ENCODE measurements at places on chromosomes 5 and 9.

DNA sequence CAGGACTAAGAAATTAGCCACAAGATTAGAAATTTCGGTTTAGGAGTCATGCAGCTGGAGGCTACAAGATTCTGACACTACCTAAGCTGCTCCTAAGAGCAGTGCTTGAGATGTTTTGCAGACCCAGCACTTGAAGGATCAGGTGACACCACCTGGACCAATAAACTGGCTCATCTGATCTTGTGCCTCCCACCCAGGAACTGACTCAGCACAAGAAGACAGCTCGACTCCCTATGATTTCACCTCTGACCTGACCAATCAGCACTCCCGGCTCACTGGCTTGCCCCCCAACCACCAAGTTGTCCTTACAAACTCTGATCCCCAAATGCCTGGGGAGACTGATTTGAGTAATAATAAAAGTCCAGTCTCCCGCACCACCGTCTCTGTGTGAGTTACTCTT lies 170.4 kb downstream of the TTC39B start:
- DNase-seq = no peak

- peak; percentile 31 for DNase-seq
Observed at GRCh38 chr5:77129391-77129990, 42.4 kb upstream of the ZBED3 start.

GRCh38 chr5:168088410-168089173 lies 202.9 kb upstream of the WWC1 start:
- DNase-seq = no peak

GRCh38 chr5:14197056-14197455 lies 53.9 kb downstream of the TRIO start:
- no peak for DNase-seq

DNA sequence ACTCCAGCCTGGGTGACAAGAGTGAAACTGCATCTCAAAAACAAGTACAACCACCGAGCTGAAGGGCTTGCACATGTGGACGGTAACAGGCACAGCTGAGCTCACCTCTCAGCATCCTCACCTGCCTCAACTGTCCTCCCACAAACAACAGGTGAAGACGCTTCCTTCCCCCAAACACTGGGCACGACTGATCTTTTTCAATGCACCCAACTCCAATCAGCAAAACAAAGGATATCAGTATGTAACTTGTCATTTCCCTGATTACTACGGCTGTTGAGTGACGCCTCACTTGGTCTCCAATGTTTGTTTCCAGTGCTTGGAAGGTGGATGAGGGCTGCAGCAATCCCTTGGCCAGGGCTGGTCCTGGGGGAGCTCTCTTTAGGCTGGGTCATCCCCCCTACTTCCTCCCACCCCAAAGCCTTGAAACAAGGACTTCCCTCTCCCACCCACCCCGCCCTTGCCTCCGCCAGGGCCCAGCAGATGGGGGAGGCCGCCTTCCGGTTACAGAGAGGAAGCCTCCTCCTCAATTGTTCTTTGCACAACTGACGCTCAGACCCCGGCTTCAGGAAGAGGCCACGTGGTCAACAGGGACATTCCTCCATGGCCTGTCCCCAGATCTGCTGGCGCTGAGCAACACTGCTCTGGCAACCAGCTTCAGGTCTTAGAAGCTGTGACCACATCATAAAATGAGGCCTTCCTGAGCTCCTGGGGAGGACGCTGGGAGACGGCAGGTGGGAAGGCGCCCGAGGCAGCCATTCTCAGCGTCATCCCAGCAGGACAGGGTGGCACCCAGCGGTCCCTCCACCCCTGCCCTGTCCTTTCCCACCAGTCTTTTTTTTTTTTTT lies 5.9 kb downstream of the FAM78A start:
- peak; percentile 68 for DNase-seq

- no peak for DNase-seq
Observed at GRCh38 chr9:88425538-88425950, 37.3 kb downstream of the SPIN1 start.

DNA sequence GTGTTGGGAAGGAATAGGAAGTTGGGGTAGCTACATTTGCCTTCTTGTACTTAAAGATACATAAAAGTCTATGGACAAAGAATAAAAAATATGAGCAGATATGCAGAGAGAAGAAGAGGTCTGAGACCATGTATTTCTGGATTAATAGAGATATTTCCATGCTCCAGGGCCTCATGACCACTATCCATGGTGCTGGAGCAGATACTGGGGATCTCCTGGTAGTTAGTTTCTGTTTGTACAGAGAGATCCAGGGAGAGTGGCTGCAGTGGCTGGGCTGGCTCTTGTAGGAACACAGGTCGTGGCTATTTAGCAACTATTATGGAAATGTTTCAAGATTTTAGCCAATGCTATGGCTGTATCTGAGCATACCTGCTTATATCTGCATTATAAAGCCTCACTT lies 184.2 kb upstream of the TMEM161B start:
- DNase-seq = no peak

GRCh38 chr9:7105095-7105494 lies 347.3 kb downstream of the KDM4C start:
- DNase-seq = no peak

DNA sequence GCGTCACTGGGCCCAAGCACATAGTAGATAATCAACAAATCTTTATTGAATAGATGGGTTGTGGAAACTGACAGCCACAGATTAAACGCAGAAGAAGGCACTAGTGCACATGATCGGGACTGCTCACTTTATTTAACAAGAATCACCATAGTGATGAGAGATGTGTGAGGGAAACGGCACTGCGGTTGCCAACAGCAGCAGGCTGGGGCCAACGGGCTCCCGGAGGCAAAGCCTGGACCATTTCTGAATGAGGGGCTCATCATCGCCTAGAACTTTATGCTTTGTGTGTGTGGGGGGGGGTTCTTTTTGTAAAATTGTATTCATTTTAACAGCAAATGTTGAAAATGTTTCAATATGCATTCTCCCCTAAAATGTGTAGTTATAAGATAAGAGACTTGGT lies 61.9 kb upstream of the RUFY1 start:
- DNase-seq = no peak

GRCh38 chr9:92737216-92737606 lies 27.4 kb downstream of the BICD2 start:
- no peak for DNase-seq

DNA sequence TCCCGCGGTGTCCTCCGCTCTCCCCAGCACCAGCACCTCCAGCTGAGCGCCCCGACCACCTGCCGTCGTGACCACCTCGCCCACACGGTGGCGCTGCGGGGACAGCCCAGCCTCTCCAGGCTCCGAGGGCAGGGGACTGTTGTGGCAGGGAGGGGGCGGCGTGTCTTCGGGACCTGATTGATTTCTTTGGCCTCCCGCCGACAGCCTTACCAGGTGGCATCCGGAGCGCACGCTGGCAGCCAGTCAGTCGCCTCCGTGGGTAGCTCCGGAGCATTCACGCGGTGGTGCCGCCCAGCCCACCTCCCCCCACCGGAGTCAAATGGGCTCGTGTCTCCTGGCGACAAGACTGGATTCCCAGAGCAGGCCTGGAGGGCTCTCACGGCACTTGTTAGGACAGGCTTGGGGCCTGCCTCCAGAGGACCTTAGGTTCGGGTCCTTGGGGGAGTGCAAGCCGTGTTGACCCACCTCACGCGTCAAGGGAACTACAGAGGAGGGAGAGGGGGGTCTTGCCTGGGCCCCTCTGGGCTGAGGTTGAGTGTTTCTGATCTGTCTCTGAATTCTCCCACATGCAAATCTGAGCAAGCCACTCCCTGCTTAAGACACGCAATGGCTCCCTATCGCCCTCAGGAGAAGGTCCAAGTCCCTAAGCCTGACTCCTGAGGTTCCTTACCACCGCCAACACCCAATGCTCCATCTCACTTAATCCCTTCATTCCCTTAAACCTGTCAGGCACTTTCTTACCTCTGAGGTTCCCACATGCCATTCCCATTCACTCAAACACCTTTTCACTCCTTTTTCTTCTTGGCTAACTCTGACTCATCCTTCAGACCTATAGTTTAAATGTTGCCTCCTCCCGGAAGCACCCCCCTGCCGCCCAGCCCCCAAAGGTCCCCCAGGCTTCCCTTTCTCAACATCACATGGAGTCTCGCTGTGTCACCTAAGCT lies 51.2 kb upstream of the GGTA1 start:
- peak; percentile 88 for DNase-seq

GRCh38 chr5:55852503-55852902 lies 1.3 kb downstream of the IL31RA start:
- DNase-seq = no peak

GRCh38 chr5:158154226-158155005 lies 295.5 kb upstream of the CLINT1 start:
- DNase-seq = no peak

GRCh38 chr5:157989296-157989695 lies 130.4 kb upstream of the CLINT1 start:
- no peak for DNase-seq

DNA sequence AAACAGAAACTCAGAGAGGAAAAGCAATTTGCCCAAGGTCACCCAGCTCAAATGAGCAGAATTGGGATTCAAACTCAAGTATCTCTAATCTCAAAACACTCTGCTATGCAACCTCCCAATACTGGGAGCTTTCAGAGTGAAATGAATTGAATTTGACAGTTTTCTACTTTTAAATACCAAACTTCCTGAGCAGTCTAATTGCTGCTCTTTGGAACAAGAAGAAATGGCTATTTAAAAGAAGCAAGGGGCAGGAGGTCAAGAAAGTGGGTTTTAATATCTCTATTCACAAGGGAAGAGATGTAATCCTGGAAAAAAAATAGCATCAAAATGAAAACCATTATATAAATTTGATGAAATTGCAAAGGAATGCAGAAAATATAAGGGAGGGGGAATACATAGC lies 142.6 kb downstream of the INSYN2B start:
- no peak for DNase-seq

- DNase-seq = no peak
Observed at GRCh38 chr5:138033907-138034306, 1.0 kb upstream of the FAM13B start.

- no peak for DNase-seq
Observed at GRCh38 chr9:36942891-36943290, 91.2 kb downstream of the PAX5 start.

DNA sequence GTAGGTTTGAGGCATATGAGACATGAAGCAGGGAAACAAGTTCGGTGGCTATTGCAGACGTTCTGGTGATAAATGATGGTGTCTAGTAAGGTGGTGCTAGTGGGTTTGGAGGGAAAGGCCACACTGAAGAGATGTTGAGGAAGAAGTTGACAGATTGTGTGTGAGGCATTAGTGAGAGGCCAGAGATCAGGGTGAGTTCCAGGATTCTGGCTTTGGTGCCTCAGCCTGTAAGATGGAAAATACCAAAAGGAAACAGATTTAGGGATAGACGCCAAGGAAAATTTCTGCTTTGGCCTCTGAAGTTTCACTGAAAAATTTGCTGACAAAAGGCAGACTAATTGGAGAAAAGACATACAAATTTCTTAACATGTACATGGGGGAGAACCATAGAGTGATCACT lies 6.4 kb upstream of the PAIP1 start:
- DNase-seq = no peak

GRCh38 chr9:133989625-133990365 lies 2.3 kb downstream of the VAV2 start:
- no peak for DNase-seq

DNA sequence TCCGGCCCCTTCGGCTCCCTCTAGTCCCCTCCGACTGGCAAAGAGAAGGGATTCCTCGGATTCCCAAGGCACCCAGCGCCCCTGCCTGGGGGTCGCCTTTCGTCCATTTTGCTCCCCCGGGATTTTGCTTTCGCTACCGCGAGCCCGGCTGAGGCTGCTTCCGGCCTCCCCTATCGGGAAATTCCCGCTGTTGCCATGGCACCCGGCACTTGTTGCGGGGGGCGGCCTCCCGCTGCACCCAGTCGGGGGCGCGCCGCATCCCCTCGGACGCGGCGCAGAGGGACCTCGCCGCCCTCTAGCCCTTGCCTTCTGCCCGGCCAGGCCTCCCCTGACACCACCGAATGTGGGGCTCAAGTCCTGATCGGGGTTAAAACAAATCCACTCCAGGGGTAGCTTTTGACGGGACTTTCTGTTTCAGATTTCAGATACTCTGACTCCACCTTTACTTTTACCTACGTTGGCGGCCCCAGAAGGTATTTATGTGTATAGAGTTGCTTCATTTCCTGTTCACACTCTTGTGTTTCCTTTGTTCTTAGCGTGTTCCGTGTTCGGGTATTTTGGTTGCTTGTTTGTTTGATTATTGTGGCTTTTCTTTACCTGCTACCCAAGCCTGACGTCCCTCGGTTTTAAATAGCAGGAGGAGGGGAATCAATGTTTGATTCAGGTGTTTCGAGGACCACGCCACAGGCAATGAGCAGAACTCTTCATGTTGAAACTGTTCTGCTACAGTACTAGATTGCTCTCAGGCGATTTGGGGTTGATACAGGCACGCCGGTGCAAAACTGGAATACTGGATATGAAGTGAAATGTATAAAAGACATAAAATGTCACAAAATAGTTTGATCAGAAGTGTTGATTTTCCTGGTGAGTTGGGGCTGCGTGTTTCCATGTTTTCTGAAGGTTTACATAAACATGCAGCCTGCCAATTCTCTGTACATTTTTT lies 1.5 kb downstream of the PARP8 start:
- peak; percentile 88 for DNase-seq

GRCh38 chr5:40677456-40677855 lies 2.3 kb upstream of the PTGER4 start:
- DNase-seq = no peak

DNA sequence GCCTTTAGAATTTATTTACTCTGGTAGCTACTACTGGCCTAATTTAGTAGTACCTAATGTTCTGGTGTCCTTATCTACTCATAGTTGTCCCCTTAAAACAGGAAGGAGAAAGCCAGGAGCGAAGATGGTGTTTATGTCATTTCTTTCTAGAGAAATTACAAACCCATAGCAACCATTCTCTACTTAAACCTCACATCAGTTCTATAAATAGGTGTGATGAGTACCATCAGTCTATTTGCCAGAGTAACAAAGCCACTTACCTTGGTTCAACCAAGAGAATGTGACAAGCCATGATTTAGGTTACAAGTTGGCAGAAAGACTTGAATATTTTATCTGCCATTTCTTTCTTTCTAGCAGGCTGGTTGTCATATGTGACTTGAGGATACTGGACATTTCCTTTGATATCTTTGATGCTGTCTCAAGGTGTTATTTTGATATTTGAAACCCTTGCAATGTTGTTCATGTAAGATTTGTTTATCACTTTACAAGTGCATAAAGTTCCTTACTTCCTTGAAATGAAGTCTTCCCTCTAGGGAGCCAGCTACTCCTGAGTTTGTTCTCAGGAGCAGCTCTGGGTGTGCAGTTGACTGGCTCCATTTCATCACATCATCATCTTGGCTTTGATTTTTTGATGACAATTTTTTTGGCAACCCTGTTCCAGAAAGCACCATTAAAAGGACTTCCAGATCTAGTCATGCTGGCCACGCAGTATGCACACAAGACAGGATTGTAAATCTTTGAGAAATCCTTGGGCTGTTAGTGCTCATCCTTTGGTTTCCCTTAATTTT lies 286.8 kb downstream of the ARHGAP26 start:
- no peak for DNase-seq

- DNase-seq = no peak
Observed at GRCh38 chr9:10678790-10679189, 66.0 kb upstream of the PTPRD start.
